RPMI7951 (cell line): ENCODE measurements at places on chromosomes 3 and 15. TPM values are rescaled to one million over a fixed set of nuclear protein-coding genes. Genes with fewer than 3 reads are reported as not detected.

GRCh38 chr15:78075490-78076230, 1.9 kb downstream of the TBC1D2B start:
- DNase-seq, result peak; percentile 80

GRCh38 chr15:35565901-35566300, 19.9 kb upstream of the DPH6 start:
- DNase-seq, result no peak

DNA sequence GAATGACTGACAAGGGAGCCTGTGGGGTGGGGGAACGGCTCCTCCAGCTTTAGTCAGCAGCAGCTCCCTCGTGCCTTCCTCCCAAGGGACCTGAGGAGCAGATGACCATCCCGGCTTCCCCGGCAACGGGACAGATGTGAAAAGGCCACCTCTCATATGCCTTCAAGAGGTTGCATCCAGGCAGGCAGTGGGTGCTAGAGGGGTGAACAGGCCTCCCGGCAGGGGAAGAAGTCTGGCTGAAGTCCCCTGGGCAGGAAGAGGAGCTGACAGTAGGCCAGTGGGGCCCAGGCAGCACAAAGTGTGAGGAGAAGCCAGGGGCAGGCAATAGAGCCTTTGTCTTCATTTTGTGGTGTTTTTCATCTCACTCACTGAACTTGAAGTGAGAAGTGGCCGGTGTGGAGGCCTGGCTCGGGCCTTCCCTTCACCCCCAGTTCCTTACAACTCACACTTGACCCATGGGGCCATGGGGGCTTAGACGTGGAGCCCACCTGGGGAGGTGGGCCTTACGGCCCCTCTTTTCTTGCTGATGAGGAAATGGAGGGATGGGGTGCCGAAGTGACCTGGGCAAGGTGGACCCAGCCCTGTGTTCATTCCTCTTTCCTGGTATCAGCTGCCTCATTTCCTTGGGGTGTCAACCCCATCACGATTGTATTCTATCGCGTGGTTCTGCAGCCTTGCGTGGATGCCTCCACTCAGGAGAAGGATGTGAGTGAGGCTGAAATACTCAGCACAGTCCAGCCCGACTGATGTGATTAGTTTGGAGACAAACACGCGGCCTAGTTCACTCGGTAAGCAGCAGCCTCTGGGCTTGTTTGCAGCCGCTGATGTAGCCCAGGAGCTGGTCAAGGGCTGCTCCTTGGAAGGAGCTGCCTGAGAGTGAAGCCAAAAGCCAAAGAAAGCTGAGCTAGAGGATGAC, 115.5 kb upstream of the ALDH1A3 start:
- peak; percentile 28 for DNase-seq

GRCh38 chr15:77111789-77112188, 40.9 kb upstream of the TSPAN3 start:
- DNase-seq, result no peak

GRCh38 chr15:75731248-75732151, 18.9 kb upstream of the CSPG4 start:
- DNase-seq, result peak; percentile 31

DNA sequence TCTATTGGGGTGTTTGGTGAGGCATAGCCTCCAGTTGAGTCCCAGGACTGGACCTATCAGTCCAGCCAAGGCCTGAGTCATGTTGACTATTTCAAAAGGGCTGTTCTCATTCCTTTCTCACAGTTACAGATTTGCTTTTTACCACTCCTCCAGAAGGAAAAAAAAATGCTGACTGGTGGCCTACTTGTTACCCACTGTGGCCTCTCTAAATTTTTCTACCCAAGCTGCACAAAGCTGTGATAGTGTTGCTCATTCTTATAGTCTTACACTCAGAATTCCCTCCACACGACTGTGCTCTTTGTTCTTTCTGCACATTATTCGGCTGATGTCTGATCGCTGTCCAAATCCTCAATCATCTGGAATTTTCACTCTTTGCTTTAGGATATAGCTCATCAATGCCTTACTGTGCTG, 1142.2 kb downstream of the IGSF11 start:
- peak; percentile 14 for DNase-seq

DNA sequence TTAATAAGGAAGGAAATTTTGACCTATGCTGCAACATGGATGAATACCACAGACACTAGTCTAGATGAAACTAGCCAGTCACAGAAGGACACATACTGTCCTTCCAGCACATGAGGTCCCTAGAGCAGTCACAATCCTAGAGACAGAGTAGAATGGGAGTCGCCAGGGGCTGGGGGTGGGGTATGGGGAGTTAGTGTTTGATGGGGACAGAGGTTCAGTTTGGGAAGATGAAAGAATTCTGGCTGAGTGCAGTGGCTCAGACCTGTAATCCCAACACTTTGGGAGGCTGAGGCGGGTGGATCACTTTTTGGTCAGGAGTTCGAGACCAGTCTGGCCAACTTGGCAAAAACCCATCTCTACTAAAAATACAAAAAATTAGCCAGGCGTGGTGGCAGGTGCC, 99.2 kb downstream of the TPRA1 start:
- DNase-seq, result no peak

- no peak for DNase-seq
Observed at GRCh38 chr15:37865687-37866086, 68.8 kb upstream of the TMCO5A start.

DNA sequence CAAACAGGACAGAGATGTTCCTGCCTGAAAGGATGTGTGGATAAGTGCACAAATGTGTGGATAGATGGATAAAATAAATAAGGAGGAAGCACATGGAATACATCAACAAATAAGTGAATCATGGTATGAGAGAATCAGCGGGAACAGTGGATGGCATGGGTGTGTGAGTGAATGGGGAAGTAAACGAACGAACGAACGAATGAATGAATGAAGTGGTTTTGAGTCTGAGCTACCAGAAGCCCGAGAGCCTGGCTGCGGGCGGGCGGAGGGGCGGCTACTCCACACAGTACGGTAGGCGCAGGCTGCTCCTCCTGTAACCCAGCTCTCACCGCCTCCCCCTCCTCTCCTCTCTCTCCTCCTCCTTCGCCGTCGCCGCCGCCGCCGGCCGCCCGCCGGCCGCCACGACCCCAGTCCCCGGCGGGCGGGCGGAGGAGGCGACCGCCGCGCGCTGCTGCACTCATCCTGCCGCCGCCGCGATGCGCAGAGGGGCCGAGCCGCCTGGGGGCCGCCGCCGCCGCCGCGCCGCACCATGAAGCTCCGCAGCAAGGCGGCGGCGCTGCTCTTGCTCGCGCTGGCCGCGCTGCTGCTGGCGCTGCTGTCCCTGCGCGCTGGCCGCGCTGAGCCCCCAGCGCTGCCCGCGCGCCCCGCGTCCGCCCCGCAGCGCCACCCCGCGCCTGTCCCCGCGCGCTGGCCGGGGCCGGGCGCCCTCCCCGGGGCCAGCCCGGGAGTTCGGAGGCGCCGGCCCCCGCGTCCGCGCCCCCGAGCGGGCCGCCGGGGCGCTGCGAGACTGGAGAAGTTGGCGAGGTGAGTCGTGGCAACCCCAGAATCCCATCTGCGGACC, at the start of gene GXYLT2:
GXYLT2 (plus strand) TSS at position 342 of the 841 bp plus-strand sequence; CDS start at position 530, 188 bp downstream.
- peak; percentile 81 for DNase-seq

GRCh38 chr15:88419830-88420229, 47.4 kb downstream of the MRPL46 start:
- DNase-seq, result peak; percentile 31

DNA sequence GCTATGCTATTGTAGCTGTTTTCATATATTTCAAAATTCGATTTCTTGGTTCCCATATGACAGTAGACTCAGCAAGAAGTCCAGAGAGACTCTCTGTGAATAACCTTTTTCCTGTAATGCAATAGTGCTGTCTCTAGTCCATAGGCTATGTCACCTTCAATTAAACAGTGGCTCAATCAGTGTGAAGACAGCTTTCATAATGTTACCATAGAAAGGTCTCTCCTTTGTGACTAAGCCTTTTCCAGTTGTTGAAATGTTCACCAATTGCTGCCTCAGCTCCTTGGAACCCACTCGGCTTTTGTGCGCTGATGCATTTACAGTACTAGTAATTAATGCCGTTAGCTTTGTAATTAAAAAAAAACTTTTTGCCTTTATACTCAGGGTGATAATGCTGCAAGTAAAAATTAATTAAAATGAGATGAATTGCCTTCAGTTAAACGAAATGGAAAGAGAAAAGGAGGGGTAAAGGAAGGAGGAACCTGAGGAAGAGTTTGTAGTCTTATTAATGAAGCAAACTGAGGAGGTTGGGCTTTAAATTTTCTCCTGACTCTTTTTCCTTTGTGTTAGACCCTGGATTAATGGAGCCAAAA, 214.8 kb downstream of the LSAMP start:
- DNase-seq, result no peak

- DNase-seq, result no peak
Observed at GRCh38 chr3:14406336-14406735, 3.9 kb downstream of the SLC6A6 start.

- peak; percentile 5 for DNase-seq
Observed at GRCh38 chr3:143895805-143896204, 47.5 kb upstream of the SLC9A9 start.

DNA sequence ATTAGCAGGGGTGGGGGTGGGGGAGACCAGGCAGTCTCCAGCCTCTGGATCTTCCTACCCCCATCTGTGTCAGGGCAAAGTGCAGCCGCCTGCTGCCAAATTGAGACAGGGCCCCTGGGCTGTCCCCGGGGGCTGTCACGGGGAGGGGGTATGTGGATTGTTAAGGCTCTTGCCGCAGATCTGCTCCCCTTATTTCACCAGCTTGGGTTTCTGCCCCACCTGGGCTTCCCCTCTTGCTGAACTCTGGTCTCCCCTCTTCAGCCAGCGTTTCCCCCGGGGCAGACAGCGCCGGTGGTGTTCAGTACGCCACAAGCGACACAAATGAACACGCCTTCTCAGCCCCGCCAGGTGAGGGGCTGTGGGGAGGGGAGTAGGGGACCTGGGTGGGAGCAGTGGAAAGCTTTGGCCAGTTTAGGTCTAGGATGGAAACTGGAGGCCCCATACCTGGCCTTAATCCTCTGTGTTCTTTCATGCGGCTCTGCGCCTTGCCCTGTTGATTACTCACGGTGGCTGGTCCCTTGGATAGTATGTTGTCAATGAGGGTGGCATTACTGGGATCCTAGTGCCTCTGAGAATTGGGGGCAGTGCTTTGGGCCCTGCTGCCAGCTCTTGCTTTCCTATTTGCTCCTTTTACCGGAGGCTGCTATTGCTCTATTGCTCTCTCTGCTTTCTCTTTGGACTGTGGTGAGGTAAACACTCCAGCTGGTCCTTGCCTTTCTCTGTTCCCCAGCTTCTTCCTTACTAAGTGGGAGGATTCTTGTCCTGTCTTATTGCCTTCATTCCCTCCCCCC, 1.7 kb downstream of the EIF4G1 start:
- DNase-seq, result peak; percentile 28

DNA sequence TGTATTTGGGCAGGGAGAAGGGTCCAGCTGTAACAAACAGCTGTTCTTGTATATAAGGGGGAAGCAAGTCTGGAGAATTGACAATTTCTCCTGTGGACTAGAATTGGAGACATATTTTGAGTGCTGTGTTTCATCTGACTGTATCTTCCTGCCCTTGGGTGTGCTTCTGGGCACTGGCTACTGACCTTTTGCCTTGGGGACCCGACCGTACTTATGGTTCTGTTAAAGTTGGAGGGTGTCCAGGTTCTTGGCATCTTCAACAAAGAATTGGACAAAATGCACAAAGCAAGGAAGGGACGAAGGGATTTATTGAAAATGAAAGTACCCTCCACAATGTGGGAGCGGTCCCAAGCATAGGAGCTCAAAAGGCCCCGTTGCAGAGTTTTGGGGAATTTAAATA, 31.0 kb downstream of the MAP2K1 start:
- peak; percentile 45 for DNase-seq

DNA sequence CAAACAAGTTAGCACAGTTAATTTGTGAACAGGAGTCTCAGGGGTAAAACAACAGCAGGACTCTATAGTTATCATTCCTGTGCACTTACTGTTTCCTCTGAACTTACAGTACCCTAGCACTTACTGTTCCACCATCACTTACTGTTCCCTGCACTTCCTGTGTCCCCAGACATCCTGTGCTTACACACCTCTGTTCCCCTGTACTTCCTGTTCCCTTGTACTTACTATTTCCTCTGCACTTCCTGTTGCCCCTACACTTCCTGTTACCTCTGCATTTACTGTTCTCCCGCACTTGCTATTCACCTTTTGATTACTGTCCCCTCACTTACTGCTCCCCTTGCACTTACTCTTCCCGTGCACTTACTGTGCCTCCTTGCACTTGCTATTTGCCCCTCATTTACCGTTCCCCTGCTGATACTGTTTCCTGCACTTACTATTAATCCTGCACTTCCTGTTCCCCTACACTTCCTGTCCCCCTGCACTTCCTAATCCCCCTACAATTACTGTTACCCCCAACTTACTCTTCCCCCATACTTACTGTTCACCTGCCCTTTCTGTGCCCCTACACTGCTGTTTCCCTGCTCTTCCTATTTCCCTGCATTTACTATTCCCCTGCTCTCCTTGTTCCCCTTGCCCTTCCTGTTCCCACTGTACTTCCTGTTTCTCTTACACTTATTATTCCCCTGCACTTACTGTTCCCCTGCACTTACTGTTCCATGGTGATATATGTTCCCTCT, 30.3 kb downstream of the TPRA1 start:
- DNase-seq, result no peak

GRCh38 chr3:131081224-131081623, 54.5 kb downstream of the NEK11 start:
- no peak for DNase-seq

GRCh38 chr15:69140306-69140705, 20.1 kb upstream of the GLCE start:
- no peak for DNase-seq

DNA sequence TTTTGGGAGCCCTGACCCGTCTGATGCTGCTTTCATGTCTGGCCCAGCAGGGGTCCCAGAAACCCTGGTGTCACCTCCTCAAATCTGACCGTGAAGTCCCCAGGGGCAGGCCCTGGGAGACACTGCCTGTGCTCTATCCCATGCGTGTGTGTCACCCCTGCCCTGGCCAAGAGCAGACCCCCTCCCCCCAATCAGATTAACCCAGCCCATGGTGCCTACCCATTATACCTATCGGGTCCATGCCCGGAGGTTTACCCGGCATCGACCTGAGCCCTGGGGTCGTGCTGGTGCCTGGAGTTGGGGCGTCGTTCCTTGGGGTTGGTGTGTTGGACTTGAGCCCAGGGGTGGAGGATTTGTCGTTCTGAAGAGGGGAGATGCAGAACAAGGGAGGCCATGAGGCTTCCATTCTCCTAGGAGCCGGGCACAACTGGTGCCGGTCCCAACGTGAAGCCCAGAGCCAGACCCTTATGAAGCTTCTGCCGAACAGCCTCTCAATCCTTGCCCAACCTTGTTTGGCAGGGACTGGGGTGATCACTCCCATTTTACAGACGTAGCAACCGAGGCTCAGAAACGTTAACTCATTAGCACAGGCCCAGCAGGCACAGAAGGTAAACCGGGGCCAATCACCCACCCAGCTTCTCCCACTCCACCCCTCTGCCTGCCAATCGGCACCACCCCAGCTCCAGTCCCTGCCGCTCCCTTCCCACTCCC, 39.6 kb downstream of the TLE3 start:
- DNase-seq, result no peak

The EHHADH gene
- total RNA-seq, result 13.4 and 14.8 TPM in 2 replicates

The AHSG gene
- not detected in 2 replicates for total RNA-seq

The PIK3CA gene
- total RNA-seq, result 19.0 and 23.9 TPM in 2 replicates

The MYEF2 gene
- 8.8 and 11.8 TPM in 2 replicates for total RNA-seq

The CPNE9 gene
- total RNA-seq, result not detected in 2 replicates

The LRRIQ4 gene
- total RNA-seq, result not detected in 2 replicates

The NOX5 gene
- 2.2 and 2.9 TPM in 2 replicates for total RNA-seq

The UTS2B gene
- 0.59 TPM in 1 of 2 replicates, not detected in the other for total RNA-seq

The MED12L gene
- 0.10 and 0.12 TPM in 2 replicates for total RNA-seq

The TMEM207 gene
- not detected in 2 replicates for total RNA-seq

The GOLGA8S gene
- 0.48 and 0.78 TPM in 2 replicates for total RNA-seq

The NR2F2 gene
- 13.2 and 18.7 TPM in 2 replicates for total RNA-seq

The SNX22 gene
- total RNA-seq, result 0.12 and 0.29 TPM in 2 replicates

The AQP9 gene
- total RNA-seq, result not detected in 2 replicates
